ENCODE measurements at places on chromosomes 2 and 18.
A peak's percentile ranks its signal among the peaks of the same experiment; 100 is the strongest.

GRCh38 chr18:58367425-58368140 is 261.3 kb downstream of the ALPK2 start:
- no peak for DNase-seq

GRCh38 chr2:39620067-39620466 is 45.6 kb upstream of the TMEM178A start:
- DNase-seq = no peak

- DNase-seq = no peak
These were observed 185.8 kb upstream of the ACVR2A start for GRCh38 chr2:147659051-147659450.

GRCh38 chr18:42477267-42477666 is 522.2 kb downstream of the PIK3C3 start:
- DNase-seq = no peak

GRCh38 chr18:35143622-35144596 is 96.9 kb upstream of the ZNF397 start:
- peak; percentile 45 for DNase-seq

- no peak for DNase-seq
These were observed 258.6 kb downstream of the SRBD1 start for GRCh38 chr2:45352506-45352905.

GRCh38 chr2:97661927-97662326 is 1.9 kb downstream of the ACTR1B start:
- DNase-seq = no peak

GRCh38 chr2:116517936-116518335 is 1296.6 kb upstream of the DDX18 start:
- DNase-seq = no peak

DNA sequence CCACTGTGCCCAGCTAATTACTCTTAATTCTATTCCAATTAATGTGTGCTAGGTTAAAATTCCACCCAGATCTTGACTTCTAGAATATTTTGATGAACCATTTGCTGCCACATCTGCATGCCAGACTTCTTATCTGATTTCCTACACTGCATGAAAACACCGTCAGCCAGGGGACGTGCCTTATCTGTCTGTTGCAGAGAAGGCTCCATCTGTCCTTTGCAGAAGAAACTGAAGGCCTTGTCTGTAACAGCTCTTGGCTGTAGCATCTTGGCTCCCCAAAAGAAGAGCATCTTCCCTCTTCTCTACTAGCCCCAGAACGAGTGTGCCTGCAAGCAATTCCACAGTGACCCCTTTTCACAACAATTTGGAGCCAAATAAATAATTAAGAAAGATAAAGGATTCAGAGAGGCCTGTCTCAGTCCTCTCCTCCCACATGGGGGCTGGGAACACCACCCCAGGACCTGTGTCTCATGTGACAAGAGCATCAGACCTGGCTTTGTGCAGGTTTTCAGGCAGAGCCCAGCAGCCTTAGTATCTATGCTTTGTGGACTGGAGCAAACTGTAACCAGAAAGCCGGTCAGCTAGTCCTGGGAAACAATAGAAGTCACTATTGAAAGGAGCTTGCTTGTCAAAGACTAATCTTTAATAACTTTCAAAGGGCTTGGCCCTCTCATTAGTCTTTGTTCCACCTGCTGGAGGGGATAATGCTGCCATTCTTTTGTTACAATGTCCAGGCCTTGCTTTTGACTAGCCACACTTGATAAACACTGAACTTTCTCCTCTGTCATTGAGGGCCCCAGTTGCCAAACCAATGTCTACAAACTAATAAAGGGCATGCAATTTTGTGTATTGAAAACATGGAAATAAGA is 84.0 kb upstream of the NEUROD1 start:
- DNase-seq = no peak

GRCh38 chr18:10518595-10519255 is 7.1 kb upstream of the NAPG start:
- DNase-seq = no peak

DNA sequence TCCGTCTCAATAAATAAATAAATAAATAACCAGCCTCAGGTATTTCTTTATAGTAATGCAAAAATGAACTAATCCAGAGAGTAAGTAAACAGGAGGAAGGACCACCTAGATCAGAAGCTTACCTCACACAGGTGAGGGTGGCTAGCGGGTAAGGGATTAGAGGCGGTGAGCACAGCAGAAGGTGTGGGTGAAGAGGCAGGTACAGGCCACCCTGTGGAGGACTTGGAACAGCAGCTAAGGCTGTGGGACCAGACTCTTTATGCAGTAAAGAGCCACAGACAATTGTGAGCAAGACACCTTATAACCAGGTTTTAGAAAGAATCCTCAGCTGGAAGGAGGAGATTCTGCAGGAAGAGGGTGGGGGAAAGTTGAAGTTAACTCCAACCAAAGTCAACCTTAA is 34.2 kb upstream of the TTR start:
- DNase-seq = no peak

DNA sequence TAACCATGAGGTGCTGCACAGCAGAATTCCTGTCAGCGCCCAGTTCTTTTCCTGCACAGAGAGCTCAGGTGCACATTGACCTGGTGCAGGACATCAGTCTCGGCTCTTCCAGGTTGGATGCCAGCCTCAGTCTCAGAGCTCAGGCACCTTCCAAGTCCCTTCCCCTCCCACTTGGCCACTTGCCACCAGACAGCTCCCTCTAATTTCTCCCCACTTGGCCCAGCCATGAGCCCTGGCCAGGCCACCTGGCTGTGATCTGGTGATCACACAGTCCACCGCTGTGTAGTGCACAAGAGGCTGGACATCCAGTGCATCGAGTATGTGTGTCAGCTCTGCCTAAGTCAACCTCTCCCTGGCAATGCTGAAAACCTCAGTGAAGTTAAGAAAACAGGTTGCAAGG is 336.6 kb upstream of the MYT1L start:
- no peak for DNase-seq

DNA sequence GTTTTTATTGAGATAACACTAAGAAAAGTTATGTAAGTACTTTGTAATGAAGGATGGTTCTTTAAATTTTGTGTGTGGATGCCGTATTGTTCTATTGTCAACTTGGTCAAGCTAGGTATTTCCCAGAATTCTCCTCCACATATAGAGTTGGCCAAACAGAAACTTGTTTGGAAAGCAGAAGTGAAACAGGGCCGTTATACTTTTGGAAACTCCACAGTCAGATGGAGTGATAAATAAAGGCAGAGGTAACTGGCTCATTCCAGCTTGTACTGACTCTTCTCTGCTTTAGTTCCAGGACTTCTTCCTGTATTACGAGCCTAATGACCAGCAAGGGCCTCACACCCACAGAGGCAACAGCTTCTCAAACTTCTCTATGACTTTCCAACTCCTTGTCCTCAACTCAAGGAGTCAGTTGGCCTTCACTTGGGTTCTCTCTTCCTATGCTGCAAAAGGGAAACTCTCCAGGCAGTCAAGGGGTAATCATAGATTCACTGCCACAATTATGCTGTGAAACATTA is 16.4 kb upstream of the STARD7 start:
- DNase-seq = peak; percentile 59

- DNase-seq = no peak
These were observed 135.6 kb downstream of the SMAD2 start for GRCh38 chr18:47794725-47795433.

All from GM13976 (cell line).